ENCODE measurements at places on chromosomes 2 and 18.
A peak's percentile ranks its signal among the peaks of the same experiment; 100 is the strongest.

GRCh38 chr2:175576270-175576669, 394.8 kb upstream of the ATP5MC3 start:
- no peak for DNase-seq

- DNase-seq = no peak
Observed at GRCh38 chr2:21939967-21940366, 816.2 kb downstream of the TDRD15 start.

GRCh38 chr2:63189026-63189425, 138.4 kb downstream of the OTX1 start:
- DNase-seq = no peak

DNA sequence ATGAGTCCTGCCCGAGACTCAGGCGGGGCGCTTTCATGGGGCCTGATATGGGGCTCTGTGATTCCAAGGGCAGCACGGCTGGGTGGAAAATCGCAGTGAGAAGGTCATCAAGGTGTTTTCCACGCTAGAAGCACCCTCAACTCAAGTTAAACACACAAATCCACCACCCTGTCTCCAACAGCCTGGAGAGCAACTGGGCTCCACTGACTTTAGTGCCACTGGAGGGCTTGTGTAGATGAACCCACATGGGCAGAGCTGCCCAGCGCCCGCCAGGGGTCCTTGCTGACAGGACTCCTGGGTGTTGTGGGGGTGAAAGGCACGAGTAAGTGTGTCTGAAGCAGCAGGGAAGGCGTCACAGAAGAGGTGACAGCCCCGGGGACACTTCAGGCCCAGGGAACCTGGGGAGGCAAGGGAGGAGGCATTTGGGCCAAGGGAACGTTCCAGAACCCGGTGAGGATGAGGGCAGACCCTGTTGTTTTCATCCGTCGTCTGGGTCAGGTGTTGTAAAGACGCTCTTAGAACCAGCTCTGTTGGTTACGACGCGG, 51.8 kb upstream of the CTDP1 start:
- DNase-seq = no peak

GRCh38 chr2:64924170-64924934, 64.8 kb upstream of the SLC1A4 start:
- DNase-seq = no peak

- no peak for DNase-seq
Observed at GRCh38 chr2:41706286-41706685, 341.5 kb upstream of the PKDCC start.

DNA sequence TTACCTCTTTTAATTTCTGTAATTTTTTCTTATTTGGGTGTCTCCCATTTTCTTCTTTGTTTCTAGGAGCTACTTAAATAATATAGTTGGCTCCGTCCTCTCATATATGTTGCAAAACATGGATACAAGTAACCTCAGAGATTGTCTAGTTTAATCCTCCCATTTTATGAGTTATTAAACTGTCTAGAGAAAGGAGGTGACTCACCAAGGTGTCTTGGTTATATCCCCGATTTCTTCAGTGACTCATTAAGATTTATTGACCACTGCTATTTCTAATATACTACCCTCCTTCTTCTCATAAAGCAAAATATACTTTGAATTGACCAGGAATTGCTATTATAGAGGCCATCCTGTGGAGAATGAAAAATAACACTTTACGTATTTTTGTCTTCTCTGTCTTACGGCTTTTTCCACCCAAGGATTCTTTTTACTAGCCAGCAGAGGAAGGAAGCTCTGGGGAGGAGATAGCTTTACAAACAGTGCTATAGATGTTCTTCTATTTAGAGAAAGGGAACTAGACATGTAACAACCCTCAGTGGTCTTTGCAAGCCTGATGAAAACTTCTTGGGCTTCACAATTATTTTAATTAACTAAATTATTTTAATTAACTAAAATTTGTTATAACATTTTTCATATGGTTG, 300.4 kb upstream of the TNP1 start:
- no peak for DNase-seq

DNA sequence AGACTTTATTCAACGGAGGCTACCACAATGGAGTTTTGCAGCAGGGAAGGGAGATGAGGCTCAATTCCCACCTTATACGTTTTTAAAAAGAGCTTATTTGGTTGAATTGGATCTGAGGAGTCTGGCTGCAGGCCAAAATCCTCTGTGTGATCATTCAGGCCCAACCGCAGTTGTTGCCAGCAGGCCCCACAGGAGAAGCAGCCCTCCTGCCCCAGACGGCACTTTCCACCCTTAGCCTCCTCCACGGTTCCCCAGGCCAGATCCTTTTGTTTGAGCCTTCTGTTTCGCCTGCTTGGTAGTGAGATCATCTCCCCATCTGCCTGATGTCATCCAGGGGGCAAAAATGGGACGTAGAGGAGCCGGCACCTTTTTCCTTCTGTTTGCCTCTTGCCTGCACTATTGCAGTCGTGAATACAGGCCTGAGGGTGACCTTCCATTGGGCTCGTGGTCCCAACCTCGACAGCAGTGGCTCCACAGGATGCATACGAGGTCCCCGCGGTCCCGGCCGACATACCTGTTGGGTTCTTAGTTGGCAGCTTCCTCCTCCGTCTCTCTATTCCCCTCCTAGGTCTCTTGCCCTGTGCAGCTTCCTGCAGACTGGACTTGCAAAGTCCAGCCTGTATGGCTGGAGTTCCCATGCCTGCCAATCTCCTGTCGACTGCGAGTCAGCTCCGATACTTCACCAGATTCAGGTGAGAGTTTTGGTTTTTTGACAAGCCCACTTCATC, 9.3 kb upstream of the GPR35 start:
- DNase-seq = no peak

GRCh38 chr18:53991805-53992204, 232.7 kb downstream of the MBD2 start:
- no peak for DNase-seq

DNA sequence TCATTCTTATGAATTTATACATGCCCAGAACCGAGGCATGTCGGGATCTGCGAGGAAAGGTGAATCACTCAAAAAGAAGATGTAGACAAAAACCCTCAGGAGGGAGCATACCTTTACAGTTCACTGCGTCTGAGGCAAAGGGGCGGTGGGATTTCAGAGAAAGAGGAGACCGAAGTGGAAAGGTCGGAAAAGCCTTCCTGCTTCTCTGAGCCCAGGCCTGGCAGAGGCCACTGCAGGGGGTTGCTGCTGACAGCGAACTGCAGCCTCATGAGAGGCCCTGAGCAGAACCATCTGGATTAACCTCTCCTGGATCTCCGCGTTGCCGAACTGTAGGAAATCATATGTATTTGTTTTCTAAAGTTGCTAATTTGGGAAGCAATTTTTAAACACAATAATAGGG, 713.1 kb upstream of the SOX11 start:
- DNase-seq = no peak

DNA sequence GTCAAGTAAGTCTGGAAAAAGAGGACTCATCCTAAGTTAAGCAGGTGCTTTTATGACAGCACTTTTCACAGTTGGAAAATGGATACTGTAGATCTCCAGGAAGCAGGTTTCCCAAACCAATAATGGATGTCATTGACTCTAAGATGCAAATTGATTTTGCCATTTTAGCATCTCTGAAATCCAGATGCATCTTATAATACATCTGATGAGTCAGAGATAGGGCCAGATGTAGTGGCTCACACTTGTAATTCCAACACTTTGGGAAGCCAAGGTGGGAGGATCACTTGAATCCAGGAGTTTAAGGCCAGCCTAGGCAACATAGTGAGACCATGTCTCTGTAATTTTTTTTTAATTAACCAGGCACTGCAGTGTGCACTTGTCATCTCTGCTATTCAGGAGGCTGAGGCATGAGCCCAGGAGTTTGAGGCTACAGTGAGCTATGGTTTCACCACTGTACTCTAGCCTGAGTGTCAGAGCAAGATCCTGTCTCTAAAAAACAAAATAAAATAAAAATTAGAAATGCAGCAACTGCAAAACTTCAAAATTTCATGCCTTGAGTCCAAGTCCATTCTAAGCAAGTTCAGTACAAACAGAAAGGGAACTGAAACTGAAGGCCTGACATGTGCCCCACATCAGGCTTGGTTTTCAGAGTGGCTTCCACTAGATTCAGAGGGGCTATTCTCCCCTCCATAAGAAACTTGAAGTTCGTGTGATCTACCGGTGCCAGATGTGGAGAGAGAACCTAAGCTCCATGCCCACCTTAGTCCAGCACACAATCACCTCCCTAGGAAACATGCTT, 267.8 kb upstream of the NCKAP5 start:
- no peak for DNase-seq

- DNase-seq = no peak
Observed at GRCh38 chr2:38608755-38609154, 6.0 kb upstream of the HNRNPLL start.

GRCh38 chr2:47118581-47118980, 36.5 kb downstream of the STPG4 start:
- DNase-seq = no peak

DNA sequence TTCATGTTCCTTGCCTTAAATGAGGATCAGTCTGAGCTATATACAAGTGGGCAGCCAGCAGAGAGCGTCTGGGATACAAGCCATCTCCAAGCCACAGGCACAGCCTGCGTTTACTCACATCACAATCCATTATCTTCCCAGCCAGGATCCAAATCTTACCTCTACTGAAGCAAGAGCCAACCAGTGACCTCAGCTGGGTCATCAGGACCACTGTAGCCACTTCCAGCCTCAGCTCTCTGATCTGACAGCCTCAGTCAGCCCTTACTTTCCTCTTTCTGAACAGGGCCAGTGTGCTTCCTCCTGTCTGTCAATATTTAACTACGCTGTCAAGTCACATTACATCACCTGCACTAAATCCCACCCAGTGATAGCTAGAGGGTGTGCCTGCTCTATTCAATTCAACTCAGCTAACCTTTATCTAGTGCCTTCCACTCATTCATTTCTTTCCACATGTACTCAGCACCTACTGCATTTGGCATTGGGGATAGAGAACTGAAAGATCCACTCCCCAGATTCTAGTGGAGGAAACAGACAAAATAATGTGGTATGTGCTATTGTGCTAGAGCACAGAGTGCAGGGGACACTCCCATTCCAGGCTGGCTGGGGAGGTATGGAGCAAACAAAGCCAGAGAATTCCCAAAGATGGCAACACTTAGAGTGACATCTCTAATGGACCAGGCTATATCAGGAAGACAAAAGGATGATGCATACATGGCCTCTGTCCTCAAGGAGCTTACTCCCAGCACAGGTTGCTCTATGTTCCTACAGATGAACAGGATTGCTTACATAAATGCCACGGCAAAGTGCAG, 146.5 kb downstream of the NCKAP5 start:
- no peak for DNase-seq

GRCh38 chr2:96913117-96913397, 43.2 kb upstream of the SEMA4C start:
- DNase-seq = no peak

GRCh38 chr2:233084488-233084887, 24.3 kb downstream of the INPP5D start:
- no peak for DNase-seq

DNA sequence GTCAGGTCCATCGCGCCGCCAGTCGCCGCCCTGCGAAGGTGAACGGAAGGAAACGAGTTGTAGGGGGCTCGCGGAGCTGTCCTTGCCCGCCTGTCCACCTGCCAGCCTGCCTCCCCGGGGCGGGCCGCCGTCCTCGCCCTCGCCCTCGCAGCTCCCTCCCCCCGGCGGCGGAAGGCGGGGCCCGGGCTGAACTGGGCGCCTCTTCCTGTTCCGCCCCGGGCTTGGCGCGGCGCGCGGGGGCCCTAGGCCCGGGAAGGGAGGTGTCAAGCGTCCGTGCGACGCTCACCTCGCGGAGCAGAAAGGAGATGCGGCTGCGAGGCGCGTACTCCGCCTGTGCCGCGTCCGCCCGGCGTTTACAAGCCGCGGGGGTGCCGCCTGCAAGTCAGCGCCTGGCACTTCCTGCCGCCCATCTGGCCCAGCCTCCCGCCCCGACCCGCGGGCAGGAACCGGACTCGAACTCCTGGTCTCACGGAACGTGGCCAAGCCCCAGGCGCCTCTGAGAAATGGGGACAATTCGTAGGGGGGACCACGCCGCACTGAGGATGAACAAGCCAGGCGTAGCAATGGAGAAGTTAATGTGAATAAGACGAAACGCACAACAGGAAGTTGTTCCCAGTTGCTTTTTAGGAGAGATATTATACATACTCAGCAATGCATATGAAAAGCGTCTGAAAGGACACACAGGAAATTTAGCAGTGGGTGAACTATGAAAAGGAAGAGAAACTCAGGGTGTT, at the start of gene CNPPD1:
Gene CNPPD1, minus strand, starts transcription at position 108 of the 734 bp plus-strand sequence. Its CDS starts 97 bp downstream, at position 11.
- DNase-seq = peak; percentile 79

DNA sequence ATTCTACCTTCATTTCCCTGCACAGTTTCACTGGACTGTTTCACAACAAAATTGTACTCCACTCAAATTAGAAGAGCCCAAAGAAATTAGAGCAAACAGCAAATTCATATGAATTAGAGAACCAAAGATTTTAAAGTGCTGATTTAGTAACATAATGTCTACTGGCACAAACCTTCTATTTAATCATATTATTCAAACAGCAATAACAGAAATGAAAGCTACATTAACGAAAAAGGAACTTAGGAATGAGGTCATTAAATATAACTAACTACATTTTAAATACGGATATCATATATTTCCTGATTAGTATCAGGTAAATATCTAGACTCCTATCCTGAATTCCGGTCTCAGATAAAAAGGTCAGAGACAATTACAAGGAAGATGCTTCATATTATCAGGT, 5.1 kb downstream of the C18orf32 start:
- no peak for DNase-seq

DNA sequence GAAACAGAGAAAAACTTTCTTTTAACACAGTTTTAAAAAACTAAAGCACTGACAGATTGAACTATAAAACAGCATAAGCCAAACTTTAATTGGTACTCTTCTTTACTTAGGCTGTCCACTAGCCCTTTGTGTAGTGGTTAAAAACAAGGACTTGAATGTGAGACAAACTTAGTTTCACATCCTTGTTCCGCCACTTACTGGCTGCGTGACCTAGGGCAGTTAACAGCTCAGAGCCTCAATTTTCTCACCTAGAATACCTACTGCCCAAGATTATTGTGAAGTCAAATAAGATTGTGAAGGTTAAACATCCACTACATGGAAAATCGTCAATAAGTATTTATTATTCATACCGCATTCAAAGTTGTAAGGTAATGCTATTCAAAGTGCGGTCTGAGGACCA, 2.0 kb downstream of the WDR35 start:
- DNase-seq = no peak

GRCh38 chr2:101733257-101733993, 35.9 kb downstream of the MAP4K4 start:
- no peak for DNase-seq

DNA sequence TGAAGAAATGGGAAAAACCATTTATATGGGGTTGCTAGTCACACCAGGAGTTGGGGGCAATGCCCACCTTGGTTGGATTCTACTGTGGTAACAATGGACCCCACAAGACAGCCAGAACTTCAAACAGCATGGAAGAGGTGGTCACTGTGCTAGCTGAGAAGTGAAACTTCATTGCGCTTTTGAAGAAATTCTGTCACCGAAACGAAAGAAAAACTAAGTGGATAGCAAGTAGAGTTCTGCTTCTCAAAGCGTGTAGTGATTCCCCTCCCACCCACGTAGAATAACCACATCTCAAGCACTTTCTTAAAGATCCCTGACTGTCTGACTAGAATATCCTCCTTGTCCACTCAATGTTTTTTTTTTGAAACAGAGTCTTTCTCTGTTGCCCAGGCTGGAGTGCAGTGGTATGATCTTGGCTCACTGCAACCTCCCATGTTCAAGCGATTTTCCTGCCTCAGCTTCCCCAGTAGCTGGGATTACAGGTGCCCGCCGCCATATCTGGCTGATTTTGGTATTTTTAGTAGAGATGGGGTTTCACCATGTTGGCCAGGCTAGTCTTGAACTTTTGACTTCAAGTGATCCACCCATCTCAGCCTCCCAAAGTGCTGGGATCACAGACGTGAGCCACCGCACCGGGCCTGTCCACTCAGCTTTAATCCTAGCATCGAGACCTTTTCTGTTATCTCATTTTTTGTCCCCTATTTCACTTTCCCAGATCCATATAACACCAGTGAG, 30.1 kb upstream of the CCL20 start:
- no peak for DNase-seq
